Fibroblast of the aortic adventitia (primary cell): ENCODE measurements at places on chromosomes 3 and 15. TPM values are rescaled to one million over a fixed set of nuclear protein-coding genes. Genes with fewer than 3 reads are reported as not detected.

DNA sequence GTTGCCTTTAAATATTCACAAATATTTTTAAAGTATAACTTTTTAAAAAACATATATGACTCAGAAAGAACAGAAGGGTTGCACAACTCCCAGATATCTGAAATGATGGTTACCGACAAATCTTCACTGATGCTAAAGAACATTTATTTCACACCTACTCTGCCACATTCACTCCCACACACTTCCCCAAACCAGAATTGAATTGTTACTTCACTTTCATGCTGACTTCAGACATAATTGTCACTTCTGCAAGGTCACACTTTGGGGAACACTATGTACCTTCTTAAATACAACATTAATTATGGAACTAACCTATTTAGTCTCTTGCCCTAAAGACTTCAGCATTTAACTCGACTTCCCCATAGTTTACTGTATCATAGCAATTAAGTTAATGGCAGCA lies 795.1 kb downstream of the FHIT start:
- no peak for DNase-seq

DNA sequence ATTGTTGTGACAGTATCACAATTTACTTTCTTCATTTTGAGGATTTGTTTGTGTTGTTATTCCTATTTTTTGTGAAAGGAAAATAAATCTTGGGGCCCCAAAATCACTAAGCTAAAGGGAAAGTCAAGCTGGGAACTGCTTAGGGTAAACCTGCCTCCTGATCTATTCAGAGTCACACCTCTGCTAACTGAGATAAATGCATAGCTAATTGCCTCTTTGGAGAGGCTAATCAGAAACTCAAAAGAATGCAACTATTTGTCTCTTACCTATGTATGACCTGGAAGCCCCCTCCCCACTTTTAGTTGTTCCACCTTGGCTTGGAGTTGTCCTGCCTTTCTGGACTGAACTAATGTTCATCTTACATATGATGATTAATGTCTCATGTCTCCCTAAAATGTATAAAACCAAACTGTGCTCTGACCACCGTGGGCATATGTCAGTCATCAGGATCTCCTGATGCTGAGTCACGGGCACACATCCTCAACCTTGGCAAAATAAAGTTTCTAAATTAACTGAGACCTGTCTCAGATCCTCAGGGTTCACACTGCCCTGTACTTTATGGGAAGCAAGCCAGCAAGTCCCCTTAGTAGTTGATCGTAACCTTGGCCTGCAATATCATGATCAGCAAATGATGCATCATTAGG lies 523.2 kb upstream of the GOLIM4 start:
- DNase-seq: no peak

Gene CHRD
- 0.36 and 4.6 TPM in 2 replicates for total RNA-seq

Gene CELSR3
- total RNA-seq: 0.81 and 0.98 TPM in 2 replicates

GRCh38 chr15:68028137-68028887 lies 25.8 kb upstream of the PIAS1 start:
- no peak for DNase-seq

- DNase-seq: no peak
Measured at GRCh38 chr3:59733041-59733809, 683.4 kb upstream of the CFAP20DC start.

Gene AHSG
- not detected in 2 replicates for total RNA-seq

DNA sequence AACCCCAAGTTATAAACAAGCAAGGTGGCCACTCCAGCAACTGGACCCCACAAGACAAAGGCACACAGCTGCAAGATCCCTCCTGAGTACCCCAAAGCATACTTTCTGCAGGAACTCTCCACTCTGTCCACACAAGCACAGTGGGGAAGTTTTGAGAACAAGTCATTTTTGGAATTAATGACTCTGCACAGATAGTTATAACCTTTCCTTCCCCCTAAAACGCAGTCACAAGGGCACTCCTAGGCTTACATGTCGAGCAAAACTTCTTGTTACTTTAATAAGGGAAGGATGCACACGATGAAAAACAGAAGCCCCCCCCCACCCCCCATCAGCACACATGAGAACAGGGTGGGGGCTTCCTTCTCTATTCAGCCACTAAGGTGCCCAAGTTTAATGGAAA lies 1.2 kb downstream of the STIMATE start:
- DNase-seq: no peak

Gene PFN2
- total RNA-seq: 161 and 198 TPM in 2 replicates

- no peak for DNase-seq
Measured at GRCh38 chr15:67755936-67756335, 69.4 kb upstream of the SKOR1 start.

- DNase-seq: no peak
Measured at GRCh38 chr3:99500485-99500884, 137.9 kb upstream of the COL8A1 start.

DNA sequence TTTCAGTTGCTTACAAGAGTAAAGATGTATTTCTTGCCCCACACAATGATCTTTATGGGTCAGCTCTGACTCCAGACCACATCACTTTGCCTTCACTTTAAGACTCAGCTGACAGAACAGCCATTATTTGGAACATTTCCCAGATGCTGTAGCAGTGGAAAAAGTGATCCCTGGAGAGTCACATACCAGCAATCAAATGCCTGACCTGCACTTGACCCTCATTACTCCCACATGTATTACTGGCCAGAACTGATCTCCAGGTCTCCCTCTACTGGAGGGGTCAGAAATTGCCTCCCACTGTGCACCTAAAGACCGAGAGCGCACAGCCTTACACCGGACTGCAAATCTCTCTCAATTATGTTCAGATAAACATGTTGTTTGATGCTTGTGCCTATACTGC lies 88.6 kb upstream of the ZNF385D start:
- DNase-seq: peak; percentile 77

DNA sequence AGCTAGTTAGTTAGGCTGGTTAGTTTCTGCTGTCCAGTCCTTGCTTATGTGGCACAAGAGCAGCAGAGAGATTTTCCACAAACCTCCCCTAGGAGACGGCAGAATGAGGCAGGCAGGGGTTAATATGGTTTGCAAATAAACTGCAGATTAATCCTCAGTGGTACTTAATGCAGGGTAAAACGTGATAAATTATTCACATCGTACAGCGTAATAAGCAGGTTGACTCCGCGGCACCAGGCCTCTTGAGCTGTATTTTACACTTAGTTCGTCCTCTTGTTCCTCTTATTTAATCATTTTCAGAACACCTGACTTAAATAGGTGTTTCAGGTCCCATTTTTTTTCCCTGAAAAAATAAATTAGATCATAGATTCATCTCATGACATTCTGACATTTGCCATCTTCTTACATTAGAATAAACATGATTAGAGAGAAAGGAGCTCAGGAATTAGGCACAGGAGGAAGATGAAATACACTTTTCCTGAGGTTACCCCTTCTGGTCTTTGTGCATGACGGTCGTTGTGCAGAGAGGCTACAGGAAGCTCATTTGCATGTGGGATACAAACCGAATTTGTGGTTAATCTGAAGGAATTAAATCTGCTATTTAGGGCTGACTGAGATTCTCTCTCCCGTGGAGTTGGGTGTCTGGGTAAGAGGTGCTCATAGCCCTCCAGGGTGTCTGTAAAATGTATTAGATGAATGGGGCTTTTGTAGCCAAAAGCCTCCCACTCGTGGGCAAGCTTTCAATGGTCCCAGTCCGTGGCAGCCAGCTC lies 27.1 kb upstream of the VPS8 start:
- no peak for DNase-seq

DNA sequence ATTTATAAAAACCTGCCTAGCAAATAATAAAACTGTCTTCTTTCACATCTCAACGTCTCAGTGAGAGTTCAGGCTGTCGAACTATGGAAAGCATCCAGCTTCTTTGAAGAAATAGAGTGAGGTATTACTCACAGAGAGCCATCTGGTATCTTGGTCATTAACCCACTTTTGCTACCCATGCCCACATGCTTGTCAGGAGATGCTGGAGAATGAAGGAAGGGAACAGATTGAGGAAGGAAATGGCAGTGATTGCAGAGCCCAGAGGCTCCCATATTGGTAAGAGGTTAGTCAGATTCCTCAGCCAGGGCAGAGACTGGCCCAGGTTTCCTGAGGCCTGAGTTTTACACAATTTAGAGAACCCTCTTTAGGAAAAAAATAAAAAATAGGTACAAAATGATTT lies 119.1 kb downstream of the B3GALNT1 start:
- no peak for DNase-seq

Gene ALG1L2
- total RNA-seq: 0.54 TPM in 1 of 2 replicates, not detected in the other

Gene PPP1R14D
- not detected in 2 replicates for total RNA-seq

DNA sequence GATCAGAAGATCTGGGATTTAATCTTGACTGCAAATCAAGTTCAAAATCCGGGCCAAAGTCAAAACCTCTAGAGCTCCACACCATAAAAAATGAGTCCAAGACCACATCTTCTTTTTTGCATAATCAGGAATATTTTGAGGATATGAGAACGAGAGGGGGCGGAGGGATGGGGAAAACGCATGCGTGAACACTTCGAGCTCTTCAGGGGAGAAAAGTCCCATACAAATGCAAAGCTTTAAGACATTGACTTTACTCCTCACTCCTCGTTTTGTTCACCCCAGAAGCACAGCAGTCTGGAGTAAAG lies 68.2 kb downstream of the SUMF1 start:
- no peak for DNase-seq

Gene RASSF1
- 20.4 and 45.7 TPM in 2 replicates for total RNA-seq
